ENCODE measurements at places on chromosomes 2 and 18.

DNA sequence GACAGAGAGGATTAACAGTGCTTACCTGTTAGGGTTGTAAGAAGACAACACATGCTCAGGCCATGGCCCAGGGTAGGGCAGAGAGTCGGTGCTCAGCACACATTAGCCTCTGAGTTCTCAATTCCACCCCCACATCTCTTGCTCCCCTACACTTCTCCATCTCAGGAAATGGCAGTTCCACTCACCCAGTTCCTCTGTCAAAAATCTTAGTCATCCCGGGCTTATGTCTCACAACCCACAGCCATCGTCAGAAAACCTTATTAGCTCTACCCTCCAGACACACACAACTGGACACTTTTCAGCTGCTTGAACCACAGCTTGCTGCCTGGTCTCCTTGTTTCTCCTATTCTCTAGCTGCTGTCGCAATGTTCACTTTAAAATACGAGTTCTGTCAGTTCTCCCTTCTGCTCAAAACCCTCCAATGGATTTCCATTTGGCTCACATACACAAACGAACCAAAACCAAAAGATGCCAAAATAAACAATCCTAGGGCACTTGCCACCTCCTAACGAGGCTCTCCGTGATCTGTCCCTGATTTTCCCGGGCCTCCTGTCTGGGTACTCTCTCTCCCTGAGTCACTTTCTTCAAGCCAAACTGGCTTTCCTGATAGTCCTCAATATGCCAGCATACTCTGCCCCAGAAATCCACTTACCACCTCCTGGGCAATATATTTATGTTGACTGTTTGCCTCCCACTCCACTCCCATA lies 89.7 kb downstream of the KCTD1 start:
- no peak for DNase-seq

- no peak for DNase-seq
Observed at GRCh38 chr18:21053127-21053526, 58.5 kb downstream of the ROCK1 start.

GRCh38 chr18:70044632-70045031 lies 97.0 kb upstream of the CD226 start:
- DNase-seq = no peak

- DNase-seq = no peak
Observed at GRCh38 chr2:44705876-44706480, 235.5 kb upstream of the SIX3 start.

DNA sequence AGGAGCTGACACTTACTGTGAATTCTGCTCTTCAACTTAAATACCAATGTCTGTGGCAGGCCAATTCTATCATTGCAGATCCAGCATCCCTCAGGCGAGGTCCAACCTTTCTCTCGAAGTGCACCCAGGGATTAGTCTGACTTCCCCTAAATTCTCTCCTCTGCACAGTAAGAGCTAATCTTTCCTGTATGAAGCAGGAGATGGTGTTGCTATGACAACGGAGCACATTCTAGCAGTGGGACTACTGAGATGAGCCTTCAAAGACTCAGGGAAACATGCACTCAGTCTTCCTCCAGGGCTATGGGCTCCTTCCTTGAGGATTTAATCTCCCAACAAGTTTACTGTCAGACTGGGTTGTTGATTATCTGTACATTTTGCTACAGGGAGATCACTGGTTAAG lies 176.3 kb downstream of the NOL4 start:
- no peak for DNase-seq

DNA sequence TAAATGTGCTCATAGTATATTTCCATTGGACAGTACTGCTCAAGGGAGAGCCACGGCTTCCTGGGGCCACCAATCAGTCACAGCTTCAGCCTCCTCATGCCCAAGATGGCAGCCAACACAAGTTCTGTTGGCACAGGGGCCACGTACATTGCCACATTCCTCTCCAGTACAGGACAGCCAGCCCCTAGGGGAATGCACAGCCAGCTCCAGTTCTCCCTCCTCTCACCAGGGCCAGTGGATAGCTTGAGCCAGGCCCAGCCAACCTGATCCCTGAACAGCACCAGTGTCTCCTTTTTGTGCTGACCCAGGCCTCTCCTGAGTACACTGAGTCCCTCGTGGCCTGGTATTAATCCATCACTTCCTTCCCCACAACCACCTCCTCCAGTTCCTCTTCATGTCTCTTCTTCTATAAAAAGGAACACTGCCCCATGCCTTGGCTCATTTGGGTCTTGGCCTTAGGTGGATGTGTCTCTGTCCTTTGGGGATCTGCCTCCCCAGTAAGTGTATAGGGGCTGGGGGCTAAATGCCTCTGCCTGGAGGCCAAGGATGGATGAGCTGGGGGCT lies 168.7 kb downstream of the TNS1 start:
- no peak for DNase-seq

GRCh38 chr2:36441816-36442215 lies 86.2 kb downstream of the CRIM1 start:
- DNase-seq = no peak

- no peak for DNase-seq
Observed at GRCh38 chr2:37481244-37481643, 136.8 kb downstream of the QPCT start.

GRCh38 chr2:45211636-45212035 lies 202.4 kb upstream of the SIX2 start:
- no peak for DNase-seq
